ENCODE measurements at places on chromosomes 11 and 22. TPM values are rescaled to one million over a fixed set of nuclear protein-coding genes. Genes with fewer than 3 reads are reported as not detected.

E2F8 gene
- polyA plus RNA-seq, result 19.8 TPM

- no peak for DNase-seq
These were observed 14.9 kb upstream of the MIEF1 start for GRCh38 chr22:39486951-39487825.

DNA sequence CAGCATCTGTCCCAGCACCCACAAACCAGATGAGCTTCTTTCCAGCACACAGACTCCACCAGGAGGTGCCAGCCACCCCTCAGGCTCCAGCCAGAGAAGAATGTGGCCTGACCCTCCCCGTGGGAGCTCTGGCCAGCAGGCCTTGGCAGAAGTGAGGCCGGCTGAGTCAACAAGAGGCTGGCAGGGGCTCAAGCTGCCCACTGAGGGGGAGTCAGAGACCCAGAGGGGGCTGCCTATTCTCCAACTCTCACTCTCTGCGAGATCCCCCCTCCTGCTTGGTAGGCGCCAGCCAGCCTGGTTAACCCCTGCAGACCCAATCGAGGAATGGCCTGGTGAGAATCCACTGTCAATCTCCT lies 10.6 kb upstream of the CDC42EP1 start:
- no peak for DNase-seq

DNA sequence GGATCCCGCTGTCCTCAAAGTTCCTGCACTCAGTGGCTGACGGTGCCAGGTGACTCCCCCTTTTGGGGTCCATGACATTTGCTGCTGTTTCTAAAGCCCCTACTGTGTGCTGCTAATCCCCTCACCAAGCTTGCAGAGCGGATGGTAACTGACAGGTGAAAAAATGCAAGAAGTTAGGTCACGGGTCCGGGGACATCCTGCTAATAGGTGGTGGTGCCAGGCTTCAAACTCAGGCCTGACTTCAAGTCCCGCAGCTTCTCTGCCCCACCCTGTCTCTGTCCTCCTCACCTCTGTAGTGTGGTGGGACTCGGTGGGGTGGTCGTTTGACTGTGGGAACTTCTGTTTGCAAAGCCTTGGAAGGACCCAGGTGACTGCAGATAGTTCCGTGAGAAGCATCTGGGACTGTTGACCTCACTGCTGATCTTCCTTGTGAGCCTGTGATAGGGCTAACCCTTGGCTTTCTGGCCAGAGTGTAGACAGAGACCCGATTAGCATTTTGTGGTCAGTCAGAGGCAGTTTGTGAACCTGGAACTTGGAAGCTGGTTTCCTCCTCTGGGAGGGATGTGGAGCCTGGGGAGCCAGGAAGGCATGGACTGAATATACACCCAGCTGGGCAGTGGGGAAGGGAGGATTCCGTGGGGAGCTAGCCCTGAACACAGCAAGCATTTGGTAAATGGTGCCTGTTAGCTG lies 115.4 kb upstream of the OR4B1 start:
- no peak for DNase-seq

DNA sequence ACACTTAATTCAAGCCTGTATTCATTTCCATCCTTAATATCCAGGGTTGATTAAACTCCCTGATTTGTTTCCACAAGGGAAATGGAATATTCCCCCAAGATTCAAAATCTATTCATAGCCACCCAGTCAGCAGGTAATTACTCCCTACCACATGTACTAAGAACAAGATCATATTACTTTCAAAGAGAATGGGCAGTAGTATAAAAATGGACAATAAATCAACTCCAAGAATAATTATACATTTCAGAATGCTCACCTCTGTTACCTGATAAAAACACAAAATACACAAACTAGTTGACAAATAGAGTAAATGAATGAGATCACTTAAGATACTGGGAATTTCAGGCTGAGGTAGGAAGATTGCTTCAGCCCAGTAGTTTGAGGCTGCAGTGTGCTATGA lies 8.5 kb upstream of the FEZ1 start:
- DNase-seq, result no peak

DNA sequence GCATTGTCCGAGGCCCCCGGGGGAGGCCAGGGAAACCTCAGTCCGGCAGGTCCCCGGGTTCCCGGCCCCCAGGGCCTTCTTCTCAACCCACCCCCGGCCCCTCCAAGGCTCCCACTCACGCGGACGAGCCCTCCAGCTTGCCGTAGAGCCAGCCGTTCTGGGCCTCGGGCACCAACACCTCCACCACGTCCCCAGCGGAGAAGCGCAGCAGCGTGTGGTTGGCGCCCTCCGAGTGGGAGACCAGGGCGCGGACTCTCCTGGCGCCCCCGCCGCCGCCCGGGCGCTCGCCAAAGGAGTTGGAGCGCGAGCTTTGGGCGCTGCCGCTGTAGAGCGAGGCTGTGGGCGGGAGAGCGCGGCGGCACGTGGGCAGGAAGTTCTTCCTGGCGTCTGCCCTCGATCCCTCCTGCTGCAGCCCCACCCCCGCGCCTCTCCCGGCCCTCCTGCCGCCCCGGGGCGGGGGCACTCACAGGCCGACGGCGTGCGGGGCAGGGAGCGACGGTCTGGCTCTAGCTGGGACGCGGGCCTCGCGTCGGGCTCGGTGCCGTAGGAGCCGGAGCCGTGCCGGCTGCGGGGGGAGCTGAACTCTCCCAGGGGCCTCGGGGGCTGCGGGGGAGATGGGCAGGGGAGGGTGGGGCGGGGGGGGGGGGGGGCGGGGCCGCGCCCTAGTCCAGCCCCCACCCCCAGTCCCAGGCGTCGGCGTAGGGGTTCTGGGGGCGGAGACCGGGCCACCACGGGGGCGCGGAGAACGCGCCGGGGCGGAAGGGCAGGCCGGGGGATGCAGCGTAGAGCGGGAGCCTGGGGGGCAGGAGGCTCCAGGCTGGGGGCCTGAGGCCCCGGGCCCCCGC lies 4.9 kb upstream of the SLC16A8 start:
- no peak for DNase-seq

APOL1 gene
- 7.0 TPM for polyA plus RNA-seq

SEC14L6 gene
- 0.19 TPM for polyA plus RNA-seq

SAAL1 gene
- 18.5 TPM for polyA plus RNA-seq

DNA sequence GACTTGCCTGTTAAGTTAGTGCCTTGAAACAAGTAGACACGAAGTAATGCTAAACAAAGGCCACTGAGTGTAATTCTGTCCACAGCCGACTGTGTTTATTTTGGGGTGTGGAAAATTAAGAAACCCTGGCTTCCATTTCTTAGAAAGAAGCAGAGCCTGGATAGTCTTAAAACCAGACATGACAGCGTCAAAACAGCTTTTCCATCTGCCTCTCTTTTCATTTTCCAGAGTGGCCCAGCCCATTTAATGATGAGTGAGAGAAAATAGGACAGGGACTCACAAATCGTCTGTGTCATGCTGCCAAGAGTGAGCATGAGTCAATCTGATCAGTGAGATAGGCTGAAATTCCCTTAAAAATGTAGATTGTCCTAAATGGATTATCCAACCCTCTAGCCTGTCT lies 485.9 kb downstream of the JRKL start:
- no peak for DNase-seq

- no peak for DNase-seq
These were observed 20.8 kb upstream of the TH start for GRCh38 chr11:2192435-2192834.

DNA sequence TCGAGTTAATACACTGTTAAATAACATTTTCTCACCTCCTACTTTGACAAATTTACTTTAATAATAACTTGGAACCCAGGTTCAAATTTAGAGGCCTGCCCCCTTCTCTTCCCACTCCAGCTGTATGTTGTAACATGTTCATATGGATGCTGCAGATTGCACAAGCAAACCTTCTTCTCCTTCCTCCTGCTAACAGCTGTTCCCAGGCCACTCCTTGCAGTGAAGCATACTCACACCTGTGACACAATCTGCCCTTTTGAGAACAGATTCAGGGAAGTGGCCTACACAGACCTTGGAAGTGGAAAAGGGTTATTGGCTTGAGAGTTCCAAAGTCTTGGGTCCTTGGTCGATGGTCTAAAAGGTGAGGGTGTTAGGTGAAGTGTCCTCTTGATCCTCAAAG lies 131.9 kb downstream of the TEAD1 start:
- no peak for DNase-seq

GRCh38 chr11:17351172-17351509 lies 459 bp upstream of the NCR3LG1 start:
- no peak for DNase-seq

DNA sequence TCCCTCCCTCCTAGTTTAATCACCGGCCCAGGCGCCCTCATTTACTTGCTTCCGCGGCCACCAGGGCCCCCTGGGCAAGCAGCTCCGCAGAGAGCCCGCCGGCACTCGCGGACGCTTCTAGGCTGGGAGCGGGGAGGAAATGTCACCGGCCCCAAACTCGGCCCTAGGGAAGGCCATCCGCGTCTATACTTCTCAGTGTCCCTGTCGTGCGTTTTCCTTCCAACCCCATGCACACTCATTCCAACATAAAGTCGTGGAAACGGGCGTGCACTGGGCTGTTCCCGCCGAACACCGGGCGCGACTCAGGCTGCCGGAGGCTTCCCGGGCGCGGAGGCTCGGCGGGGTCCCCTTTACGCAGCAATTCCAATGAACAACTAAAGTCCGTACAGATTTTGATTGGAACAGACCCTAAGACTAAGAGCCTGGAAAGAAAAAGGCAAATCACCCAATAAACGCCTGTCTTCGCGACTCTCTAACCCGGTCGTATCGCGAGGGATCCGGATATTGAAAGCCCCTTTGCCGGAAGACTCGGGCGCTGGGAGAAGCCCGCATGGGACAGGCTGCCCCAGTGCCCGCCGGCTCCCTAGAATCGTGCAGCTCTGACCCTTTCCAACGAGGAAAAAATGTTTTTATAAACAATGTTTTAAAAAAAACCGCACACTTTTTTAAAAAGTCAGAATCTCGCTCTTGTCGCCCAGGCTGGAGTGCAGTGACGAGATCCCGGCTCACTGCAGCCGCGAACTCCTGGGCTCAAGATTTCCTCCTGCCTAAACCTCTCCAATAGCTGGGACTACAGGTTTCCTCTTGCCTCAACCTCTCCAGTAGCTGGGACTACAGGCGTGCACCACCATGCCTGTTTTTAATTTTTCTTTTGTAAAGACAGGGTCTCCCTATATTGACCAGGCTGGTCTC lies 1.3 kb upstream of the BARX2 start:
- DNase-seq, result no peak

SH3BP1 gene
- 7.1 TPM for polyA plus RNA-seq

NRGN gene
- 5.3 TPM for polyA plus RNA-seq

GRCh38 chr11:101620026-101620425 lies 36.2 kb upstream of the TRPC6 start:
- DNase-seq, result no peak

DNA sequence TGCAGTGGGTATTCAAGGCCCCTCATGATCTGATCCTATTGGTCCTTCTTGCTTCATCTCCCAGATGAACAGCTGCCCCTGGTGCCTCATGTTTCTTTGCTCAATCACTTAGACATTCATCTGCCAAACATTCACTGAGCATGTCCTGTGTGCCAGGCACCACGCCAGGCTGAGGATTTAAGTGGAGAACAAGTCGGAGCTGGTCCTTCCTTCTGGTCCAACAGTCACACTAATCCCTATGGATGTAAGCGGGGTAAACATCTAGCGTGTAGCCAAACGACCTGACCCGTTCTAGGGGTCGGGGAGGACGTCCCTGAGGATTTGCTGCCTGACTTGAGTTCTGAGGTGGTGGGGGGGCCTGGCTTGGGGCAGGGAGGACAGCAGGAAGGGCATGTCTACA lies 21.9 kb downstream of the ZMAT5 start:
- peak; percentile 76 for DNase-seq

PKDREJ gene
- polyA plus RNA-seq, result 0.58 TPM

GAL3ST1 gene
- polyA plus RNA-seq, result 6.5 TPM

- no peak for DNase-seq
These were observed 83.0 kb downstream of the TRAF6 start for GRCh38 chr11:36427079-36427478.

DNA sequence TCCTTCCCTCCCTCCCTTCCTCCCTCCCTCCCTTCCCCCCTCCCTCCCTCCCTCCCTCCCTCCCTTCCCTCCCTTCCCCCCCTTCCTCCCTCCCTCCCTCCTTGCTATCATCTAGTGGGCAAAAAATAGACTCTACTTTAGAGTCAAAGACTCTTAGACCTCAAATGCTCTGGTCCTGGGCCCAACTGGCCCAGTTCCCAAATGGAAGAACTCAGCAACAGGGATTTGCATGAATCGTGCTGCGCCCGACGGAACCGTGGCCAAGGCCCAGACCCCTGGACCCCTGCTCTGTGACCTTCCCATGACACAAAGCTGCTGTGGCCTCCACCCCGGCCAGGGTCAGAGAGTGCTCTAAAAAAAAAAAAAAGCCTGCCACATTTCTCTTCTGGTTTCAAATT lies 97.4 kb downstream of the WNT7B start:
- no peak for DNase-seq

MADD gene
- 33.7 TPM for polyA plus RNA-seq

C2CD2L gene
- polyA plus RNA-seq, result 8.0 TPM

SLC15A3 gene
- 27.9 TPM for polyA plus RNA-seq

SIK2 gene
- 20.5 TPM for polyA plus RNA-seq

MRGPRX3 gene
- not detected for polyA plus RNA-seq

DNA sequence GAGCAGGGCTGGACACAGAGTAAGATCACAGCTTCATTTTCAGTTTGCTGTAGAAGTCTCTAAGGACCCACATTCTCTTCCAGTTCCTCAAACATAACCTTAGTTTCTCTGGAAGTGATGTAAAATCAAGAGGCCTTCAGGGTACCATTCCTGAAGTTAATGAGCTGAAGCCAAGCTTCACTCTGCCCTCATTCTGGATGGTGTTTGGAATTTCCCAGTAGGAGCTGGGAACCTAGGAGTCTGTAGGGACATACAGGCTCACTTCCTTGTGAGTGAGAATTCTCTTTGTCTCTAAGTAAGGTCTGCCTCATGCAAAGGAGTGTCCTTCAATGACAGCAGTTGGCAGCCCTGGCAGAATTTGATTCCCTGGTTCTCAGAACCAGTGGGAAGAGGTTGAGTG lies 142.4 kb upstream of the NARS2 start:
- no peak for DNase-seq

- DNase-seq, result no peak
These were observed 33.2 kb downstream of the OTOG start for GRCh38 chr11:17580271-17580670.

- DNase-seq, result no peak
These were observed 48.3 kb downstream of the IRAG1 start for GRCh38 chr11:10645212-10645795.

DNA sequence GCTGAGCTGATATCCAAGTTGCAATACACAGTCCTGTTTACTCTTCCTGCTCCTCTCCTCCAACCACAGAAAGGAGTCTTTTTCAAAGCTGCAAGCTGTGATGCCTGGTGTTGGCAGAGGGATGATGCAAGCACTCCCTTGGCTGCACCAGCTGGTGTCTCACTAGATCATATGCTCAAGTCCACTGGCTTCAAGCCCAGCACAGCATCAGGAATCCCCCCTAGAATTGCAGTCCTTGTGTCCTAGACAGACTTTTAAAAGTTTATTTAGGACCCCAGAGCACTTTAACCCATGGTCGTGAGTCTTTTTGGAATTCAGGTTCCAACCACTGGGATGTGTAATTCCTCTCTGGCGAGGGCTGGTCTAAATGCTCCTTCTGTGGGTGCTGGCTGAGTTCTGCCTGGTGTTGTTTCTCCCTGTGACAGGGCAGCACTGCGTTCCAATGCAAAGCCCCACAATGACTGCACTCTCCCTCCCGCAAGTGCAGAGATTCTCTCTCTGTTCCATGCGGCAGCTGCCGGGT lies 1.9 kb upstream of the HEPN1 start:
- DNase-seq, result no peak

BSCL2 gene
- 20.8 TPM for polyA plus RNA-seq

OR52A1 gene
- not detected for polyA plus RNA-seq

GRCh38 chr22:36922711-36923110 lies 9.3 kb downstream of the CSF2RB start:
- no peak for DNase-seq

Data from hindlimb muscle (tissue), 1 donor.